ENCODE measurements at places on chromosomes 3 and 15.

GRCh38 chr15:43492673-43493601 is at the start of gene TP53BP1:
Gene TP53BP1 (minus strand): TSS chr15:43493156. CDS start chr15:43493043, 113 bp downstream.
- DNase-seq = peak; percentile 97

DNA sequence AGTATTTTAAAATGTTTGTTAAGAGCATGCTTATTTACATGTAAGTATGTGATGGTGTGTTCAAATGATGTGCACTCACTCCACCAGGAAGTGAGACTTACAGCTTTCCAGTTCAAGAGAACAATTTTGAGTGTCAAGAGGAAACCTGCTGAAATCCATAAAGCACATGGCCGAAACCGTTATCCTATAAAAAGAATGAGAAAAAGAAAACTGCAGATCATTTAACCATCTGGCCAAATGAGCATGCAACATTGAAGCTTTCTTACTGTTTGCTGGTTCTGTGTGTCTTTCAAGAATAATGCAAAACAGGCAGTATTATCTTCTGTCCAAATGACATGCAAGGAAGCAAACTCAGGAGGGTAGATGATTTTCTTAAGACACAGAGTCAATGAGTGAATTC is 26.3 kb downstream of the GABRR3 start:
- DNase-seq = no peak

DNA sequence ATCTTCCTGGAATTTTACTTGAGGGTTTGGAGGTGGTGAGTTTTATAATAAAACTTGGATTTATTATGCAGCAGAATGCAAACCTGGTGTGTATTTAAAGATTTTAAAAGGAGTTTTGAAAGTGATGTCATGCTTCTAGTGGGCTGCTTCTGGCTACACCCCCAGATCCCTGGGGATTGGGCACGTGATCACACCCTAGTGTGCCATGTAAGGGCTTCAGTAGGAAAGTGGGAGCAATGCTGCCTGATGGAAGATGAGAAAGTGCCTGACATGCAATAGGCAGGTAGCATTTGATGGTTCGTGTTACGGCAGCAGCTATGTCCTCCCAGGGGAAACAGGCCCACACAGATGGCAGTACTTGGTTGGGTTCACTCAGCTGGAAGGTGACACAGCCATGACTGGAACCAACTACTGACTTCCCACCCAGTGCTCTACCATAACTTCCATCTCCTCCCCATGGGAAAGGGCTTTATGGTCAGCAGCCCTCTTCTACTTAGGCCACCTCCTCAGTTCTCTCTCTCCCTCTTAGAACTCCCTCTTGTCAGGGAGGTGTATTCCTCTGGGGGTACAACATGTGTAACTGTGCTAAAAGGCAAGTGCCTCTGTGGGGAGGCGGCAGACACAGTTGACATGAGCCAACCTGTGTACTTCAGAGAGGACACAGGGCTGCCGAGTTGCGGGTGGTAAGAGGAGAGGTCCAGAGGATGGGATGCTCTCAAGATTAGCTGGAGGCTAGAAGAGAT is 5.6 kb downstream of the ITPKA start:
- DNase-seq = no peak

GRCh38 chr15:88166082-88166993 is 90.2 kb downstream of the NTRK3 start:
- DNase-seq = no peak

GRCh38 chr3:195140816-195141793 is 129.9 kb downstream of the XXYLT1 start:
- DNase-seq = no peak

- no peak for DNase-seq
Observed at GRCh38 chr3:99425930-99426329, 212.5 kb upstream of the COL8A1 start.

- no peak for DNase-seq
Observed at GRCh38 chr3:54240-54639, 142.3 kb upstream of the CHL1 start.

DNA sequence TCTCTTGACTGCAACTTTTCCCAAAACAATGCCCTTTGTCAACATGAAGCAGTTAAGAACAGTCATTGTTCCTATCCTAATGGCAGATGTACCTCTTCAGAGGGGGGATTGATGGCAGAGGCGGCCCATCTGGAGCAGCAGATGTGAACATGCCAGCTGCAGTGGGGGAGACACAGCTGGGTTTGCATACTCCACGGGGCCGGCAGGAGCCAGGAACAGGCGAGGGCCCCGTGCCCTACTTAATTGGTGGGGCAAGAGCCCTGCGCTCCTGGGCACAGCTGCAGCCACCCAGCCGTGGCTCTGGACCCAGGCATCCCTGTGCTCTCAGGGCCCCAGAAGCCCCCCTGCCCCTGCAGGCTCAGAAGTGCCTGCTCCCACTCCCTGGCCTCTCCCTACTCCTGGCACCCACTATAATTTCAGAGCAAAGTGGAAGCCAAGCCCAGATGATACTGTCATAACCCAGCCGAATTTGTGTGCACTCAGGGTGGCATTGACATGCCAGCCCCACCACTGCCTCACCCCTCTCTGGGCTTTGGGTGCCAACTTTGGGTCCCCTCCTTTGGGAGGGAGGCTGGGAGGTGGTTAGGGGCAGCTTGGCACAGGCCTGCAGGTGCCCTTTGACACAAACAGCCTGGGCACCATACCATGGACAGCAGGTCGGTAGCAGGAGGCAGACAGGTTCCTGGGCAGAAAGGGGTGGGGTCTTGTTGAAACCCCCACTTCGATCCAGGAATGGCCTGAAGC is 34.6 kb downstream of the ROPN1B start:
- DNase-seq = no peak

GRCh38 chr3:185207931-185208746 is 45.7 kb downstream of the EHHADH start:
- DNase-seq = no peak

GRCh38 chr3:46537316-46537715 is 28.8 kb downstream of the LRRC2 start:
- DNase-seq = no peak

- no peak for DNase-seq
Observed at GRCh38 chr3:62368705-62369475, 4.5 kb downstream of the FEZF2 start.

- no peak for DNase-seq
Observed at GRCh38 chr3:25025236-25025635, 402.8 kb upstream of the RARB start.

GRCh38 chr3:20066079-20066478 is 25.8 kb downstream of the KAT2B start:
- DNase-seq = no peak

DNA sequence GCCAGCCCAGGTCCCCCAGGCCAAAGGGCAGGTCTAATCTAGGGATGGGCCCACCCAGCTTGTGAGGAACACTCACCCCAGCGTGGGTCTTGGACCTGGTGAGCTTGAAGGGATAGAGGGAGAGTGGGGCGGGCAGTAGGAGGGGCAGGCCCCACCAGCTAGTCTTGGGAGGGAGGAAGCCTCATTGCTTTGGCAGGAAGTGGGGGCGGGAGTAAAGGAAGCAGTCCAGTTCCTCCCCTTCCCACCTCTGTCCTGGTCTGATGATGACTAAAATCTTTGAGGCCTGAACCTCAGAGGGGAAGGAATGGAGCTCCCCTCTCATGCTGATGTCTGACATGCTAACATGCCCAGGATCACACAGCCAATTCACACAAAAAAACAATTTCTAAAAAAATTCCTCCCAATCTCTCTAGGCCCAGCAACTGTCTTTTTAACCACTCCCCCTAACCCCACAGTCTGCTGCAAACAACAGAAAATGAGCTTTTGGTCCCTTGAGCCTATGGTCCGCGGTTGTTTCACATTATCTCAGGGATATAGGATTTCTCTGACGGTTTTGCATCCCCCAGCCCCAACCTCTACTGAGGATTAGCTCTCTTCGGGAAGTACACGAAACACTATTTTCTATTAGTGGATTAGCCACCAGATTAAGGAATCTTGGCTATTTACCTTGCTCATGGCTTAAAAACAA is 30.7 kb upstream of the DUSP7 start:
- peak; percentile 47 for DNase-seq

DNA sequence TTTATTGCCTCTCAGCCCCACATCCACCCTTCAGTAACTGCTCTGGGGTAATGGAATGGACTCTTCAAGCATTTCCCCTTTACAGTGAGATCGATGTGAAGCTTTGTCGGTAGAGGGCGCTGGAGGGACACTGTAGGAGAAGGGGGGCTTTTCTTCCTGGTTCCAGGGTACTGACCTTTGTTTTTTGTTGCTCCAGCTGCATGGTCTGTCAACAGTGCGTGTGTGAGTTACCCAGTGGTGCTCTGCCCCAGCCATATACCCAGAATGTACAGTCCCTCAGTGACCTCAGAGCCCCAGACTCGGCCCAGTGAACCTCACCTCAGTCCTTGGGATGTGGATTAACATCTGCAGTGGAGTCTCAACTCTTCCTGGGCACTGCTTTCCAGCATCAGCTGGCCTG is 180.3 kb upstream of the TSC22D2 start:
- peak; percentile 61 for DNase-seq

GRCh38 chr3:40432793-40433192 is 24.3 kb upstream of the RPL14 start:
- no peak for DNase-seq

- no peak for DNase-seq
Observed at GRCh38 chr3:170697908-170698307, 112.0 kb upstream of the SLC7A14 start.

- no peak for DNase-seq
Observed at GRCh38 chr3:30657914-30658313, 51.5 kb downstream of the TGFBR2 start.

Data from WERI-Rb-1 (cell line).